Left ventricle myocardium superior (tissue), 1 donor: ENCODE measurements at places on chromosomes 1 and 21.

GRCh38 chr1:205998457-205999241 is 4.5 kb downstream of the RAB7B start:
- DNase-seq = peak; percentile 56

- DNase-seq = peak; percentile 57
Observed at GRCh38 chr1:116569776-116570357, 959 bp downstream of the CD58 start.

DNA sequence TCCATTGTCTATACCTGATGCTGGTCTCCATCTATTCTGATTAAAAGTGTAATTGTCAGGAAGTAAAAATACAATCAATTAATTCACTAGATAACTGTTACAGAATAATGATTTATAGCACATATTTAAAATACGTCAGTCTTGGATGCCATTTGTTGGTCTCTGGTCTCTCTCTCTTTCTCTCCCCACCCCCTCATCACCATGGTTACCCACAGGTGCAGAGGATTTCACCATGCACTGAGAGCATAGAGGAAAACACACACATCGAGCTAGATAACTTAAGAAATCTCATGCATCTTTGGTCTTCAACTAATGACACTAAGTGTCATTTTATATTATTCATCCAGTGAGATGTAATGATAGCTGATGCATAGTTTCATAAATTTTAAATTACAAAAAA is 33.4 kb downstream of the LRRC53 start:
- DNase-seq = no peak

- peak; percentile 82 for DNase-seq
Observed at GRCh38 chr1:27099587-27100334, 55.2 kb downstream of the SLC9A1 start.

DNA sequence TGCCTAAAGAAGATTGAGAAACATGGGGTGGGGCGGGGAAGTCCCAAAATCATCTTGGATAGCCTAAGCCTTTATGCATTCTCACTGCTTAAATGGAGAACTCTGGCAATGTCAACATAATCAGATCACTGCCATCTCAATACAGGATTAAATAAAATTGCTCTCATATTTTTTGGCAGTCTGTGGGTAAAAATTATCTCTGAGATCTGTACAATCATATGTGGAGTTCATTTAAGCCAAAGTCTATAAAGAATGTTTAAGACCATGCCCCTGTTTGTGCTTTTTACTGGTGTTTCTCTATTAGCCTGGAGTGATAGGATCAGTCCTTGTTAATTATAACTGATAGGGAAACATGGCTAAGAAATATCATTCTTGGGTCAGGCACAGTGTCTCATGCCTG is 136.3 kb downstream of the GPR52 start:
- no peak for DNase-seq
